Type B pancreatic cell (in vitro differentiated cells): ENCODE measurements at places on chromosomes 4 and X.

DNA sequence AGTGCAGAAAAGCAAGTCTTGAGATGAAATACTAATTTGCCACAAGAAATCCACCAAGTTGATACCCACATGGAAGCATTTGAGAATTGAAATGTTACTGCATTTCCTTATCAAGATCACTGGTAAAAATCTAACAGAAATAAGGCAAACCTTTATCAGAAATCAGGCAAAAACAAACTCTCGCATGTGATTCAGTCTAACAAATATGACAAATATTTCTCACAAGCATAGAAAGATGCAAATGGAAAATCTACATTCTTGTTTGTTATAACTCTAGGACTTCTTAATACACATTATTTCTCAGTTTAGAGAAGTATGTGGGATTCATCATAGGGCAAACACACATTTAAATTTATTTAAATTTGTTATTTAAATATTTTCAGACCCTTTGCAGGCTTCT is 52.9 kb downstream of the TXK start:
- no peak for DNase-seq

- DNase-seq: no peak
Measured at GRCh38 chr4:13093170-13093569, 391.0 kb downstream of the RAB28 start.

DNA sequence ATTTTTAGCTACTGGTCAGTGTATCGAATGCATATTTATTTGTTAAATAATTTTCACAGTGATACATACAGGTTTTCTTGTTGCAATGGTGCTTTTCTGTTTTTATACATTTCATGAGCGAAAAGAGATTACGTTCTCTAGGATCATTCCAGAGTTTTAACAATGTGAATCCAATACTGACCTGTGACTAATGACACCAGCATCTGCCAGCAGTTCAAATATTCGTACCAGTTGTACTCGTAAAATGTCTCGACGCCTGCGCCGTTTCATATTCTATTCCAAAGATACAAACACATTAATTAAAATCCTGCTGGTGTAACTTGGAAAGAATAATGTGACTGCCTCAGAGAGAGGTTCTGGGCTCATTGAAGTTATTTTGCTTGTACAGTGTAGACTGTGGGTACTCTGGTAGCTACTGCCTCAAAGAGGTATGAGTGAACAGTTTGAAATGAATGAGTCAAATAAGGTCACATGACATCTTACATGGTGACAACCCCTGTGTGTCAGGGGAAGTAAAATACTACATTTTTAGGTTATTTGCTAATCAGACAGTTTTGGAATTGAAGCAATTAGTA is 80.7 kb downstream of the ZAR1 start:
- no peak for DNase-seq

DNA sequence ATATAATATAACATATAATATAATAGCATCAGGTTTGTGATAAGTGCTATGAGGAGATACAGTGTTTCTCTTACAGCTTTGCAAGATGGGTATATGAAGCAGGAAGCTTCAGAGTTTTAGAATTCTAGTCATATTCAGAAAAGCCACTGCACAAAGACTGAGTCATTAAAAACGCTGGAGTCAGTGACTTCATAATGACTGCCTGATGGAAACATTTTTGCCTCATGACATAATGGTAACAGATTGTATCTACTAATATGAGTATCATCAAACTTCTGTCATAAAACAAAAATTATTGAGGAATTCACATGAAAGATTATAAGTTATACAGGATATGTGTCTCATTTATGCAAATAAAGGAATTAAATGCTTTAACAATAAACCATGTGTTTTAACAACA is 46.8 kb downstream of the EPHA5 start:
- no peak for DNase-seq

GRCh38 chr4:138751309-138751708 is 264.3 kb upstream of the NOCT start:
- DNase-seq: no peak

DNA sequence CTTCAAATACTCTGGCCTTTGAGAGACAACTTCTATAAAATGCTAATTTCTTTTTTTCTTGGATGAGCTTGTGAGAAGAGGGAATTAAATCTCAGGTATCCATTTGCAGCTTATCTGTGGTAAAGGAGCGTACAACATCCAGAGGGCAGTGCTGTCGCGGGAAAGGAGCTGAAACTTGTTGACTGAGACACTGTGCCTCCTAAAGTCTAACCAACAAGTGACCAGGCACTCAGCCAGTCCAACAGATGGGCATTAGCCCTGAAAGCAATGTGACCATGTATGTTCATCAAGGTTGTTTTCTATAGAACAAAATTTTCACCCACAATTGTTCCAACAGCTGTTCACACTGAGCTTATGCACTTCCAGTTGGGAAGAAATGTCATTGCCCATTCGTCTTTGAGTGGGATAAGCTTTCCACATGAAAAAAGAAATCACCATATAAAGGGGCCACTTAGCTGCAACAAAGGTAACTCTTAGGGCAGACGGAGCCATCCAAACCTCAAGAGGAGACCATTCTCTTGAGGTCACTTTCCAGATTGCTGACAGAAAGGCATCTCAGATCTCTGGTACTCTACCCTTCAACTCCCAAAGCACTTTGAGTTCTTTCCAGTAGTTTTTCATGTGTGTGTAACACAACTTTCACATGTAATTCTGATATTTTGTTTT is 244.8 kb upstream of the NEIL3 start:
- DNase-seq: no peak

- DNase-seq: no peak
Measured at GRCh38 chr4:105042451-105042850, 104.2 kb upstream of the TET2 start.

DNA sequence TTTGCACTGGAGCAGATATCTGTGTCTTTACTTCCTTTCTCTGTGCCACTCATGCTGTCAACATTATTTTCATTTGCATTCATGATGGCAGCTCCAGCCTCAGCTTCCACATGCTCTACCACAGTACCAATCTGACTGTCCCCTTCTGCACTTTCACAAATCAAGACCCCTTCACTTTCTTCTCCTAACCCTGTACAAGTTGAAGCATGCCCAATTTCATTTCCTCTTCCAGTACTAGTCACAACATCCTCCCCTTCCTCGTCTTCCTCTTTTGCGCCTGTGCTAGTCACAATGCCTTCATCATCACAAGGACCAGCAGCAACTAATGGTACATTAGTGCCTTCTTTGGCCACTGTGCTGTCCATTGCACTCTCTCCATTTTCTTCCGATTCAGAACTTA is 26.5 kb downstream of the BOD1L1 start:
- DNase-seq: no peak

DNA sequence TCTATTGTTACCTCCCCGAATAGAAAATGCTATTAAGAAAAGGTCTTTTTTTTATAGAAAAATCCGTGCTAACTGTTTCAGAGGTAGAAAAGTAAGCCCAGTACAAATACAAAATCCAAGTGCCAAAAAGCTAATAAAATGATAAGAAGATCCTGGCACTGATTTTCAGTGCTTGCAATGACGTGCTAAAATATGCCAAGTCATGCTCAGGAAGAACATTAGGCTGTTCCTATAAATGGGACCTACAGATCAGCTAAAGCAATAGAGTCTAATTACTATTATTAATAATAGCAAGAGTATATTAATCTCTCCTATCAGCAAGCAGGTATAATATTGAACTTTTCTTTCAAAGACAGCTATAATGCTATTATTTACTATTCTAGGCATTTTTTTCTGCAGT is 305.8 kb downstream of the PPARGC1A start:
- no peak for DNase-seq

DNA sequence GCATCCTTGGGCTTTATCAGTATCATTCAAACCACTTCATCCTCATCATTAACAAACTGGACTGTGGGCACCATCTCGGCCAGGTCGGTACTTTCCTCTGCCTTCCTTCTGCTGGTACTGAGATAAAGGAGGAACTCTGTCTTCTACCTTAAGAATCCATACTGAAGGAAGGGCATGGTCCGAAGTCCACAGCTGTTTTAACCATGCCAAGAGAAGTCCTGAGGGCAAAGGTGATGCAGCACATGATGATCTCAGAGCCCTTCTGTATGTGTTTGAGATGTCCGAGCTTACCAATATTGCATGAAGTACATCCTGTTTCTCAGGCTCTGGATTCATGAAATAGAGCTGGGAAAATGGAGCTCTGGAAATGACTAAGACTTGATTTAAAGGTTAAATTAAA is 125.5 kb upstream of the STS start:
- DNase-seq: no peak

DNA sequence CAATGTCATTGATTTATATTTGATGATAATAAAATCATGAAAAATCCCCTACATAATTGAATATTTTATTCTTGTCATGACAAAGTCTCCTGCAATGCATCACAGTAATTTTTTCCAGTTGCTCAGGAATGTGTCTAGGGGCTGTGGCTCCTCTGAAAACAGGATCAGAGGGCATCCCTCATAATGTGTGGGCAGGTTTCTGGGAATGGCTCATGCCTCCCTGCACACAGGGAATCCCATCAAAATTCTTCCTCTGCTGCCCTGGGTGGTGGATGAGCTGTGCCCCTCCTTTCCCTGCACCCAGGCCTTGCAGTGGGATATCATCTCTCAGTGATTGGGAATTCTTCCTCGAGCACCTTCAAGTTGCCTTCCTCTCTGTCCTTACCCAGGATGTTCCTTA is 20.4 kb upstream of the PUDP start:
- no peak for DNase-seq

DNA sequence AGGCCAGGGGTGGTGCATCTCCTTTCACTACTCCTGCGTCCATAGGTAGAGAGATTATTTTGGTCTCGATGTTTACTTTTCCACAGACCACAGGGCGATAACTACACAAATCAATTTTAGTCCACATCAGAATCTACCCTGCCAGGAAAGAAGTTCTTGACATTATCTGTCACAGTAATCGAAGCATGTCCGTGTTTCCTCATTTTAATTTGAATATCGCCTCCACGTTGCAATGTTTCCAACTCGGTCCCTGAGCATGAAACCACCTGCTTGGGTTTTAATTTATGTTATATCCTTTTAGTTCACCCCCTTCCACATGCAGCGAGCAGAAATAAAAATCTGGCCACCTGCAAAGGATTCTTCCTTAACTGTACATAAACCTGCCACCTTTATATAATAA is 100.1 kb upstream of the ATXN3L start:
- no peak for DNase-seq

GRCh38 chrX:34578237-34578636 is 78.8 kb downstream of the TMEM47 start:
- DNase-seq: no peak

DNA sequence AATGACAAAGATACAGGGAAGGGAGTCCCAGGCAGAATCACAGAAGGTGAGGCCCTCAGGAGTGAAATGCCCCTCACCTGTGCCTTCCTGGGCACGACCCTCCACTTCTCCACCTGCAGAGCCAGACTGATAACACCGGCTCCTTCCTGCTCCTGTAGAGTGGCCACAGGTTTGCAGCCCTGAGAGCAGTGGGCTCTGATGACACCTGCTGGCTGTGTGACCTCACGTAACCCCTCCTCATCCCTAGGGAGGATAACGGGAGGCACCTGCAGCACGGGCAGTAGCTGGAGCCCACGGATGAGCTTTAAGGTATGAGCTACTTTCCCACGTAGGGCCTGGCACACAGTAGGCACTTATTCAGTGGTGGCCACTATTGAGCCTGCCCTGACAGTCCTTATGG is 25.5 kb upstream of the MAN2B2 start:
- no peak for DNase-seq

DNA sequence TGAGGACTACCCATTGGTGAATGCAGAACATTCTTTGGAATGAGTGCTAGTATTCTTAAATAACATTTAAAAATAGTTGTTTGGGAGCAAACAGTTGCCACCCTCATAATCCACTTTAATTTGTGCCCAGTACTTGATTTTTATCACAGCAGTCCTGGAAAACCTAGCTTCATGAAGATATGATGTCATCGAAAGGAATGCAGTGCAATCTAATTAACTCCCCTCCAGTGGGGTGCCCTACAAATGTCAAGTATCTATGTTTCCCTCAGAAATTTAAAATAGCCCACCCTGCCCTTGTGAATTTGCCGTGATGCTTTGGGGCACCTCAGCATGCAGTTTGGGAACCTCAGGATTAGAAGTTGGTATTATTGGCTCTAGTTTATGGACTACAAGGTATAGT is 5.4 kb downstream of the RAB9A start:
- DNase-seq: no peak

- no peak for DNase-seq
Measured at GRCh38 chr4:55571806-55572205, 20.2 kb downstream of the PDCL2 start.

GRCh38 chr4:40924096-40924792 is 174.5 kb downstream of the NSUN7 start:
- peak; percentile 79 for DNase-seq

DNA sequence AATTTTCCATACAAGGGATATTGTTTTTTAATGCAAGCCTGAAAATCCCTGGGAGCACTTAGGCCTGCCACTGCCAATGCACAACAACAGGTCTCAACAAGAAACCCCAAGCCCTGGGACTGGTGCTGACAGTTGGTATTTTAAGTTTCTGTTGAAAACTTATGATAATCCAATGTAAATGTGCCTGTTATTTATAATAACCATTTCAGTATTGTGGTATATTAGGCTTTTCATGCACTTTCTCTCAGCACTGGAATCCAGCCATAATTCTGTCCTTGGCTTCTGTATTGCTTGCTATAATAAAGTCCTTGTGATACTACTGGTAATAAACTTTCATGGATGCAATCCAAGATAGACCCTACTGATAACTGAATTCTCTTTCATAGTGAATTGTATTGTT is 218.9 kb downstream of the PCDH7 start:
- DNase-seq: no peak

- DNase-seq: no peak
Measured at GRCh38 chr4:144656850-144657249, 10.9 kb downstream of the HHIP start.

- no peak for DNase-seq
Measured at GRCh38 chr4:37664696-37665095, 21.5 kb downstream of the RELL1 start.

- no peak for DNase-seq
Measured at GRCh38 chrX:77431227-77431626, 16.0 kb upstream of the FGF16 start.

DNA sequence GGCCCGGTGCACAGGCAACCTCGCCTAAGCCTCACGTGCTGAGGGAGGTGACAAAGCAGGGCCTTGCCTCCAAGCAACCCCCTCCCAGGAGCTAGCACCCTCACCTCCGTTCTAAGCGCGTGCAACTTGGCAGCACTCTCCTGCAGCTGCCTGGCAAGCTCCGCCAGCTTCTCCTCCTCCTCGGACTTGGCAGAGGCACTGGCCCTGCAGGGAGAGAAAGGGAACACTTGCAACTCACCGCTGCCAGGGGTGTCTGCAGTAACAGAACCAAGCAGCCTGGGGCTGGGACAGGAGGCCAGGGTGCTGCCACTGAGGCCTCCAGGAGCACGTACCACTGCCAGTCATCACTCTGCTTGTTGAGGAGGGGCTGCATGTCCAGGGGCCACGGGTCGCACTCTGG is 10.3 kb upstream of the TREX2 start:
- no peak for DNase-seq

- no peak for DNase-seq
Measured at GRCh38 chr4:121875652-121876051, 5.4 kb upstream of the BBS7 start.

GRCh38 chr4:7421356-7422150 is 13.2 kb downstream of the PSAPL1 start:
- DNase-seq: peak; percentile 62

GRCh38 chr4:156326246-156326645 is 372.6 kb upstream of the CTSO start:
- DNase-seq: no peak
